ENCODE measurements at places on chromosomes 12 and 14. TPM values are rescaled to one million over a fixed set of nuclear protein-coding genes. Genes with fewer than 3 reads are reported as not detected.
A peak's percentile ranks its signal among the peaks of the same experiment; 100 is the strongest.

DNA sequence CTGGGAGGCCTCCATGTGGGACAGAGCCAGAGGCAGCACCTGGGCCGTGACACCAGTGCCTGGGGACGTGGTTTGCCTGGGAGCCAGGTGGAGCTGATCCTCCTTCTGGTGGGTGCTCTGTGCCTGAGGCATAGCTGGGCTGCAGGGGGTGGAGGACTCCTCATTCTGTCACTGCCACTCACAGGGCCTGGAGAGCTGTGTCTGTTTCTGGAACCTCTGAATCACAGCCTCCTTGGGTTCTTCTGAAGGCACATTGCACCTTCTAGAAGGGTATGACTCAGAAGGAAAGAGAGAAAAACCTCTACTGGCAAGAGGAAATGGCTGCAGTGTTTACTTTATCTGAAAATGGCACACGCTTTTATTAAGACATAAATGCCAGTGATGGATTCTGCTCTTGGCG lies 659.8 kb downstream of the VRK1 start:
- no peak for DNase-seq

GRCh38 chr14:34665785-34666435 lies 36.0 kb upstream of the SNX6 start:
- peak; percentile 67 for DNase-seq

DNA sequence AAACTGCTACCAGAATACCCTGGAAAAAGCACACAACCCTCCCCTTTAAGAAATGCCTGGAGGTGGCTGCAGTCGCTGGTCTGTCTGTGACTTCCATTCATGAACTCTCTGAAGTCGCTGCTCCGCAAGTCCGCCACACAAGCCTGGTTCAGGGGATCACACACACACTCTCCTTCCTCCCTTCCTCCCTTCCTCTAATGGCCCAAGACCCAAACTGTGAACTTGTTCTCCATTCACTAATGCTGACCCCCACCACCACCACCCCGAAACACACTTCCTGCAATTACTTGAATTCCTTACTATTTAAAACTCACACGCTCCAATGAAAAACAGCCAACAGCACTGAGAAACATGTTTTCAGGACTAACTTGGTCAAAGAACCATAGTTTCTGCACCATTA lies 1.0 kb upstream of the LMO3 start:
- DNase-seq: no peak

EP400 gene
- total RNA-seq: 39.9 TPM

GUCY2C gene
- total RNA-seq: not detected

SLCO1A2 gene
- total RNA-seq: not detected

GRCh38 chr14:54127526-54127925 lies 170.9 kb upstream of the BMP4 start:
- no peak for DNase-seq

DNA sequence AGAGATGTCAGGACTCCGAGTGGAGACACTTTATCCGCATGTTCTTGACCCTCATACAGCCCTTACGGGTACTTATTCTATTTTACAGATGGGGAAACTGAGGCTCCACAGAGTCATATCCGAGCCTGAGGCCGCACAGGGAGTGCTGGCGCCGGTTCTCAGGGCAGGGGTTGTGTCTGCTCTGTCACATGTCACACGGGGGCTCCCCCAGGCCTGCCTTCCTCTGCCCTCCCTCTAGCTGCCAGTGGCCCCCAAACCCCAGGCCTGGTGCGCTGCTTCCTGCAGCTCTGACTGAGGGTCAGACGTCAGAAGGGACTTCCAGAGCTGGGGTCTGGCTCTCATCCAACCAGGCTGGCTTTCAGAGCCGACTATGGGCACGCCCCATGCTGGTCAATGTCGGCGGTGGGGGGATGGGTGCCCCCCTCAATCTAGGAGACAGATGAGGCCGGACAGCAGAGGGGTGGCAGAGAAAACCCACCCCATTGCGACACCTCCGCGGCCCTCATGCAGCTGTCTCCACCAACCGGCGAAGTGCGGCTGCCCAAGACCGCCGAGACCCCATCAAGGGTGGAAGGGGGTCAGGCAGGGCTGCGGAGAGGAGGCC lies 811 bp upstream of the INF2 start:
- DNase-seq: no peak

DNA sequence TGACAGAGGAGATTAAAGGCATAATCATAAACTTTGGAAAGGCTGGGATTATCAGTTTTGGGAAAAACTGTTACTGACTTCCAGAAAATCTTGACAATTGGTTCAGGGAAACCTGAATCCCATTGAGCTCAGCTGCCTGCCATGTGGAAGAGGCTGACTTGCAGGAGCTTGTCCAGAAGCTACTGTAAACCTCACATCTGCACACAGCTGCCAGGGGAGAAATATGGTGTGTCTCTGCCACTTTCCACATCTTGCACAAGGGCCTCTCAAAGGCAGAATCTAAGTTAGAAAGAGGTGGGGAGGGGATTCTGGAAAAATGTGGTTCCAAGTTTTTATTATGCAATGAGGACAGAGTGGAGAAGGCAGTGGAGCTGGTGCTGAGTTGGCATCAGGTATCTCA lies 8.7 kb upstream of the BHLHE41 start:
- no peak for DNase-seq

GRCh38 chr14:93185349-93185720 lies 218 bp downstream of the LYSET start:
- DNase-seq: no peak

HCAR1 gene
- total RNA-seq: 0.33 TPM

NRL gene
- 1.4 TPM for total RNA-seq

GRCh38 chr12:29054858-29055663 lies 94.0 kb upstream of the FAR2 start:
- DNase-seq: no peak

ALG10B gene
- 7.8 TPM for total RNA-seq

- no peak for DNase-seq
Measured at GRCh38 chr12:29053567-29053966, 95.5 kb upstream of the FAR2 start.

GRCh38 chr12:95613021-95613420 lies 61.7 kb upstream of the USP44 start:
- no peak for DNase-seq

DNA sequence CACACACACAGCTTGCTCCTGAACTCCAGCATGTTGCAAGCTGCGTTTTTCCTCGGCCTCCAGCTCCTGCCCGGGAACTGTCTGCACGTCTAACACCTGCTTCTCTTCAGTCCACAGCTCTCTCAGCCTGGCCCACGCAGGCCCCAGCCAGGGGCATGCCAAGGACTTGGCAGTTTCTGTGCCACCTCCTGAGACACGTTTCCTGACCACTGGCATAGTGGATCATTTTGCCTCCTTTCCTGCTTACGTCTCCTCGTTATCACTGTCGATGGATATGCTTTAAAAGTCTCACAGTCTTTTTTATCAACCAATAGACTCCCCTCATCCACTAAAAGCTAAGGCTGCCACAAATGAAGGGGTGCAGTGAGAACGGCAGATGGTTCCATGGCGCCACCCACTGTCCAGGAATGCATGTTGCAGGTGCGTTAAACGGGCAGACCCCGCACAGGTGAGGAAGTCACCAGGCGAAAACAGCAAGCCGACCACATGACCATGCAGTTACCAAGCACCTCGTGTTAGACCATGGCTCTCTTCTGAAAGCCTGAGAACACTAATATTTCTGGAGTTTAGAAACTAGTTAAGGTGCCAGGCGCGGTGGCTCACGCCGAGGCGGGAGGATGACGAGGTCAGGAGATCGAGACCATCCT lies 14.7 kb upstream of the TEAD4 start:
- no peak for DNase-seq

KRT8 gene
- 102 TPM for total RNA-seq

DNA sequence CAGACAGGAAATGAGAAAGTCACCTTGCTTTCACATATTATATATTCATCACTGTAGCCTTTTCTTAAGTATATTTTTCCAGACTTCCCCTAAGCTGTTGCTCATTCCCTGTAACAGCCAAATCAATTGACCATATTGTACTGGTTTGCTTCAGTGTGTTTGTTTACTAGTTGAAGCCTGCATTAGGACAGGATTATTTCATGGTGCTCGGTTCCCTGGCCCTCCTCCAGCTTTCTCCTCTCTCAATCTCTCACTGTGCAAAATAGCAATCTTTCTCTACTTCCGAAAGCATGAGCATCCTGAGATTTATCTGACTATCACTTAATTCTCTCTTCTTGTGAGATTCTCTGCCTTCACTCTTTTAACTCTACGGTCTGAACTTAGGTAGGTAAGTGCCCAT lies 2.4 kb downstream of the SLC35F4 start:
- DNase-seq: no peak

DNA sequence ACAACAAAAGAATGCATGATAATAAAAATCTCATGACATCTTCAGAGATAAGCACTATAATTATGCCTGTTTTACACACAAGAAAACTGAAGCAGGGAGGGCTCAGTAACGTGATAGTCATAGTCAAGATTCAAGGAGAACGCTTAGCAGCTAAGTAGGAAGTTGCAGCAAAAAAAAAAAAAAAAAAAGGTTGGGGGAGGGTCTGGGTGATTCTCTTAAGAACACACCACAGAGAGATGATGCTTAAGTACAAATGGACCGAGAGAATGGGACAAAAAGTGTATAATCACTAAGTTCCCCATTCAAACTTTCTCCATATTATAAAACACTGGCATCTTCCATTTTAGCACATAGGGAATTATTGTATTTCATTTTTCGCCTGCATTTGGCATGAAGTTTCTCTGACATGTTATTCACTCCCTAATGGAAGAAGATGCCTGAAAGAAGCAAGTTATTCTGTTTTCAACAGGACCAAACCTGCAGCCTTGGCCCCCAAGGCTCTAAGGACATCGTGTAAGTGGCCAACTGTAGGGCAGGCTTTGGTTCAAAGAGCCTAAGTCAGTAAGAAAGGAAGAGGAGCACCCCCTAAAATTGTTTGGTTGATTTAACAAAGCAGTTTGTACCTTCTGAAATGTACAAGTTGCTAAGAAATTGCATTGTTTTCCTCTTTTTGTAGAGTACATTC lies 142.9 kb upstream of the TMPO start:
- no peak for DNase-seq

- DNase-seq: no peak
Measured at GRCh38 chr12:71804505-71804904, 35.1 kb upstream of the TBC1D15 start.

DNA sequence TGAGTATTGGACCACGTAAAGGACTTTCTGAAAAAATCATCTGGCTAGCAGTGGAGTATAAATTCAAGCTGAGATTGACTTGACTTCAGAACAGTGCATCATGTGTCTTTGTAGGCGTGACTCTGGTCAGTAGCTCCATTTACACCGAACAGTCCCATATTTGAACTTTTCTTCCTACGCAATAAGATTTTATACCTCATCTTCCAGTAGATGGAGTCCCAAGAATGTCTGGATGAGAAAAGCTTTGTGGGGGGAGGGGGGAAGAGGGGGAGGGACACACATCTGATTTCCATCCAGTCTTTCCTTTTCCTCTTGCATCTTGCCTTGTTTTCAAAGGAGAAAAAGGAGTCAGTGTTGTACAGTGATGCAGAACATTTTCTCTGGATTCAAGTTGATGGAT lies 241.0 kb downstream of the EMP1 start:
- no peak for DNase-seq

DNA sequence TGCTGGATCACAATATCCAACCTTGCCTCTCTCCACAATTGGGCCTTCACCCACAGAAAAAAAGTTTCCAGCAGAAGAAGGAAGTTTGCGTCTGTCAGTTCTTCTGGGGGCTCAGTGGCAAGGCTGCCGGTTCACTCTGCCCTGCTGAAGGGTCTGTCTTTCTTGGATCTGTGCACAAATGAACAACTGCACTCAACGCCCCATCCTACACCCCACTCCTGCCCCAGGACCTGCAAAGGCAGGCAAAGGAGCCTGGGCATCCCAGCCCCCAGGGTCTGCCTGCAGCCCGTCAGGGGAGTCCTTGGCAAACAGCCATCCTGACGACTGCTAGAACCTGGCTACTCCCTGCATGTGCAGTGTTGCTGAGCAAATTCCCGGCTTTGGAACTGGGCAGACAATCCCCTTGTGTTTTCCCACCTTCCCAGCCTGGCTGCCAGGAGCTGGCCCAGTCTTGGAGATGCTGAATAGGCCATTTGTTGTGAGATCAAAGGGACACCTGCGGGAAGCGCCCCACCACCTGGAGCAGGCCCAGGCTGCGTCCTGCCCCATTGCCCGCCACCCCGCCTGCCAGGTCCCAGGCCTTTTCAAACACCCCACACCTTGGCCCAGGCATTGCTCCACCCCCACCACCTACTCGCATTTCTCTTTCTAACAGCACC lies 311.9 kb downstream of the BCL11B start:
- DNase-seq: no peak

DNAH10 gene
- 1.0 TPM for total RNA-seq

SERPINA6 gene
- not detected for total RNA-seq

GRCh38 chr12:62472472-62472871 lies 5.8 kb downstream of the MON2 start:
- no peak for DNase-seq

- no peak for DNase-seq
Measured at GRCh38 chr14:56026506-56026905, 91.7 kb upstream of the PELI2 start.

TMTC2 gene
- total RNA-seq: 10.9 TPM

OASL gene
- 0.96 TPM for total RNA-seq

KRT5 gene
- not detected for total RNA-seq

- no peak for DNase-seq
Measured at GRCh38 chr14:22998329-22999012, 11.5 kb downstream of the C14orf93 start.

GPR84 gene
- total RNA-seq: 1.9 TPM

DNA sequence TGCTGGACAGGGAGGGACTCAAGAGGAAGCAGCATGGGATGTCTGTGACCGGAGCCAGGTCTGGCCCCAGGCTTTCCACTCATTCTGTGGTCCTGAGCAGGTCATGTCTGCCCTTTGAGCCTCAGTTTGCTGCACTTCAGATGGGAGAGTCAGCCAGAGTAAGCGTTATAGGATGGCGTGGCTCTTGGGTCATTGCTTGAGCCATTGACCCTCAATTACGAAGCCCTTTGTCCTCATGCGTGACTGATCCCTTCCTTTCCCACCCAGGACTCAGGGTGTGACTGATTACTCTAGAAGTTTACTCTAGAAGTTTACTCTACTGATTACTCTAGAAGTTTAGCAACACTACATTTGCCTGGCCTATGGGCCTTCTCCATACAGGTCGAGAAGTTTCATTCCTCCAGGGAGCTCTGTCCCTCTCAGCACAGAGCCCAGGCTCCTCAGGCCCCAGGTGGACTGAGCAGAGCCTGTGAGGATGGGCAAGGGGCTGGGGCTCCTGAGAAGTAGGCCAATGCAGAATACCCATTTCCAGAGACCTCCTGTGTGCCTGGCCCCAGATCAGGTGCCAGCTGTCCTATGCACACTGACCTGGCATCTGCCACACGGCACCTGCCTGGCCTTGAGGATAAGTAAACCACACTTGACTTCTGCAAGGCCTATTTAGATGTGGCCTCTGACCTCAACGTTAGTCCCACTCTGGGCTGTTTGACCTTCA lies 7.6 kb upstream of the IFI27 start:
- no peak for DNase-seq

AKAP6 gene
- total RNA-seq: 79.3 TPM

DNA sequence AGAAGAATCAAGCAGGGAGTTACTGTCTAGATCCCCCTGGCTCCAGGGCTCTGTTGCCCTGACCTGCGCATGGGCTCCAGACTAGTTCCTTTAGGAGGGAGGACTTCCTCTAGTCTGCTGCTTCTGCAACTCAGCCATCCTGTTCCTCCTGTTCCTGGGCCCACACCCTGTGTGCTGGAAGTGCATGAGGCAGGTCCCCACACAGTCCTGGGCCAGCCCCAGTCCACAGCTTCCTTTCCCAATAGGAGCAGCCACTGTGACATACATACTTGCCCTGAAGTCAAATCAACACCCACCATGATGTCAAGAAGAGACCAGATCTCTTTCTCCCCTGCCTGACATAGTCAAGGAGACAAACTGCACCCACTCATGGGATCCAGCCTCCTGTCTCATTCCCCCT lies 1.3 kb downstream of the SDR9C7 start:
- DNase-seq: no peak
